NCI-H82 (cell line): ENCODE measurements at places on chromosomes 2 and 18.

DNA sequence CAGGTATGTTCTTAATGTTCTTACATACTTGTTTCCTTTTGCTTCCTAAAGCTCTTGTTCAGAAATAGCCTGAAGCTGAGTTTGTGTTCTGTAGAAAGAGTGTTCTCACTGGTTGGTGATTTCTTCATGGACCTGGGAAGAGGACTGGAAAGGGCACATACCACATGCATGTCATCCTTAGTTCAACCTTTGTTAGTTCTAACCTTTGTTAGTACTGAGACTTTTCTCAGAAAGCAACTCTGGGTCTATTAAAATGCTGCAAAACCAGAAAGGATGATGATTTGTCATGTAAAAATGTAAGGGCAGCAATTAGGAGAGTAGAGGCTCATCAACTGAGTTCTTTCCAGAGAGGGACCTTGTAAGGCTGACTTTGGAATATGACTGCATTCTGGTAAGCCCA lies 2.5 kb upstream of the FAP start:
- DNase-seq: no peak

GRCh38 chr2:102154946-102155702 lies 12.6 kb downstream of the IL1R1 start:
- no peak for DNase-seq

DNA sequence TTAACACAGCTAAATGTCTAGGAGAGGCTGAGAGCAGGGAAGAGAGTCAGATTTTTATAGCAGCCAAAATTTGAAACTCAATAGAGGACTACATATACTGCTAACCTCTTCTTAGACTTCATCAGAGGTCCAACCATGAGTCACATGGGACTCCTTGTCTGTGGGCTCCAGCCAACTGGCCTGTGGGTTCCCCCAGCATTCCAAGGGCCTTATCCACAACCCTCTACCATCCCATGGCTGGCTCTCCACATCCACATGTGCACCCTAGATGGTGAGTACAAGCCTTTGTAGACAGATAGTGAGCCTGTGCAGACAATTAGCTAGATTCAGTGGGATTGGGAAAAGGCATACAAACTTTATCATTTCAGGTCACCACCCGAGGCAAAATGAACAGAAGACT lies 901.9 kb upstream of the ZEB2 start:
- DNase-seq: no peak

DNA sequence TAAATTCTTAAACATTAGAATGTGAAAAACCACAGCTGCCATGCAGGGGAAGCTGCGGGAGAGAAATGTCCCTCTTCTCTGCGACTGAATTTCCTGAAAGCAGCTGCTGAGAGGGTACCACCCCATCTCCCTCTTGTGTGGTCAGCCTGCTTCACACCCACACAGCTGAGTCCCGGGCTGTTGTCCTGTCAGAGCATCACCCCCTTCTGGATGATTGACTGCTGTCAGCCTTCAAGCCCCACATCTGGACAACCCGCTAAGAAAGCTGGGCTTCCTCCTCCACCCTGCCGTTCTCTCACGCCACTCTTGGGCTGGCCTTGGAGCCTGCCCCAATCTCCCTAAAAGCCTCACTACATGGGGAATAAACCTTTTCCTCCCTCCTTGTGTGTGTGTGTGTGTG lies 26.0 kb downstream of the SH3YL1 start:
- no peak for DNase-seq

GRCh38 chr18:58161659-58162058 lies 117.6 kb downstream of the NEDD4L start:
- peak; percentile 34 for DNase-seq

DNA sequence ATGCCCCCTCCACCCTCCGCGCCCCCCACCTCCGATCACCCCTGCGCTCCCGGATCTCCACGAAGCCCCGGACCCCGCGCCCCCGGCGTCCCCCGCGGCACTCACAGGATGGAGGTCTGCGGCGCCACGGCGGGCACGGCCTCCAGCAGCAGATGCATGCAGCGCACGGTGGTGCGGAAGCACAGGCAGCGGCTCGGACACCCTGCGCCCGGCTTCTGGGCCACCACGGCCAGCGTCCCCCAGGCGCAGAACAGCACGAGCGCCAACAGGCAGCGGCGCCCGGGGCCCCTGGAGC lies 217 bp downstream of the PXDN start:
- no peak for DNase-seq

DNA sequence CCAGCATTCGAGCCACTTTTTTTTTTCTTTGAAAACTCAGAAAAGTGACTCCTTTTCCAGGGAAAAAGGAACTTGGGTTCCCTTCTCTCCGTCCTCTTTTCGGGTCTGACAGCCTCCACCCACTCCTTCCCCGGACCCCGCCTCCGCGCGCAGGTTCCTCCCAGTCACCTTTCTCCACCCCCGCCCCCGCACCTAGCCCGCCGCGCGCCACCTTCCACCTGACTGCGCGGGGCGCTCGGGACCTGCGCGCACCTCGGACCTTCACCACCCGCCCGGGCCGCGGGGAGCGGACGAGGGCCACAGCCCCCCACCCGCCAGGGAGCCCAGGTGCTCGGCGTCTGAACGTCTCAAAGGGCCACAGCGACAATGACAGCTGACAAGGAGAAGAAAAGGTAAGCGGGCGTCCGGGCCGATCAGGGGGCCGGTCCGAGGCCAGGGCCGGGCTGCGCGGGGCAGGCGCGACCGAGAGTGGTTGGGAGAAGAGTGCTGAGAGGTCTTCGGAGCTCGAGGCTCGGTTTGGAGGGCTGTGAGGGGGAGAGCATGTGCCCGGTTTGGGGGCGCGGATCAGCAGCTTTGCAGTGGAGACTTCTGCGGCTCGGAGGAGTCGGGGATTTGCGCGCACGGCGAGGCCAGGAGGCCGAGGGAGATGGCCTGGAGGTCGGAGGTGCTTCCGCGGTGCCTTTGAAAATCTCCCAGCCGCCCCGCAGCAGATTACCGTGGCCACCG lies 502 bp downstream of the EPAS1 start:
- DNase-seq: peak; percentile 49

- DNase-seq: peak; percentile 87
These were observed 5.8 kb upstream of the MEIS1 start for GRCh38 chr2:66428986-66429612.

- no peak for DNase-seq
These were observed 354.9 kb downstream of the PTPRM start for GRCh38 chr18:7921938-7922587.

- DNase-seq: no peak
These were observed 311.6 kb downstream of the IRS1 start for GRCh38 chr2:226488034-226488433.
